ENCODE measurements at places on chromosomes 13 and 19.

GRCh38 chr13:92573467-92574057 is 653.0 kb upstream of the GPC6 start:
- DNase-seq: no peak

DNA sequence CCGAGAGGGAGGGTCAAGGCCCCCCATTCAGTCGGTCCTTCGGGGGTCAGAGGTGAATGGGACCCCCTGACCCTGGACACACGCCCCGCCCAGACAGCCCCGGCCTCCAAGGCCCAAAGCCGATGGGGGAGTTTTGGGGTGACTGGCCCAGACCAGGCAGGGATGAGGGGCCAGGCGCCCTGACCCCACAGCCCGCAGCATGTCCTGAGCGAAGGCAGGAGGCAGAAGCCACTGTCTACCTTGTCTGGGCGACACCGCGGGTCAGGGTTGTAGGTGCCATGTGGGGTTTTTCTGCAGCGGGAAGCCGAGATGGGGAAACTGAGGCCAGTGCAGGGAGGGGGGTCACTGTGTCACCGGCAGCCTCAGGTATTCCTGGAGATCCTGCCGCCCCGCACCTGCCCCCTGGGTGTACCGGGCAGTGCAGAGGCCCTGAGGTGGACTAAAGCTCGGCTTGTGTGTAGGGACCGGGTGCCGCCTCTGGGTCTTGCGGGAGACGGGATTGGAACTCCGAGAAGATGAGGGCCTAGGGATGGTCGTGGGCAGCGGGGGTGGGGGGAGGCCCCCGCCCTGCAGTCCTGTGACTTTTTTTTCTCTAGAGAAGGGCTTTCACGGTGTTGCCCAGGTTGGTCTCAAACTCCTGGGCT is 8.5 kb downstream of the ARID3A start:
- no peak for DNase-seq

GRCh38 chr13:97484301-97484700 is 50.3 kb downstream of the RAP2A start:
- no peak for DNase-seq

- no peak for DNase-seq
These were observed 1251.9 kb upstream of the SLC10A2 start for GRCh38 chr13:104318121-104318520.

DNA sequence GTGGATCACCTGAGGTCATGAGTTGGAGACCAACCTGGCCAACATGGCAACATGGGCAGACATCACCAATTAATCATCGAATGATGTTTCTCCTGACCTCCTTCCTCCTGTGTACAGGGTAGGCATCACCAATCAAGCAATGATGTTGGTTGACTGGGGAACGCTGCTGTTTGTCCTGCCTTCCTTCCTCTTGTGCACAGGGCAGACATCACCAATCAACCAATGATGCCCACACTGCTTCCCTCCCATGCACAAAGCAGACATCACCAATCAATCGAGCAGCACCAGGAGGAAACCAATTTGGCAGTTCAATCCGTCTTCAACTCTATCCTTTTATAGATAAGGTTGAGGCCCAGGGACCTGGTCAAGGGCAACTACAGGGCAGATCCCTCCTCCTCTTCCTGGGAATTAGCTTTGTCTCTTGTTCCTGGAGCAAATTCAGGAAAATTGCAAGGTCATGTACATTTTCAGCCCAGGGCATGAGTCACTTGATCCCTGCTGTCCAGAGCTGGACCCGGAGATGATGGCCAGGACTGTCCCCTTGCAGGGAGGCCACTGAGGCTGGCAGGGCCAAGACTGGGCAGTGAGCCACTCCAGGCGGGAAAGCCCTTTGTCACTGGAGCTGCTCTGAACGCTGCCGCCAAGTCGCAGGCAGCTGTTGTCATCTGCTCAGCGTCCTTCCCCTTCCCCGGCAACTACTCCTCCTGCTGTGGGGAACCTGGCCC is 5.3 kb upstream of the CSNK1G2 start:
- no peak for DNase-seq

- DNase-seq: no peak
These were observed 33.1 kb upstream of the C1QTNF9 start for GRCh38 chr13:24276306-24276705.

DNA sequence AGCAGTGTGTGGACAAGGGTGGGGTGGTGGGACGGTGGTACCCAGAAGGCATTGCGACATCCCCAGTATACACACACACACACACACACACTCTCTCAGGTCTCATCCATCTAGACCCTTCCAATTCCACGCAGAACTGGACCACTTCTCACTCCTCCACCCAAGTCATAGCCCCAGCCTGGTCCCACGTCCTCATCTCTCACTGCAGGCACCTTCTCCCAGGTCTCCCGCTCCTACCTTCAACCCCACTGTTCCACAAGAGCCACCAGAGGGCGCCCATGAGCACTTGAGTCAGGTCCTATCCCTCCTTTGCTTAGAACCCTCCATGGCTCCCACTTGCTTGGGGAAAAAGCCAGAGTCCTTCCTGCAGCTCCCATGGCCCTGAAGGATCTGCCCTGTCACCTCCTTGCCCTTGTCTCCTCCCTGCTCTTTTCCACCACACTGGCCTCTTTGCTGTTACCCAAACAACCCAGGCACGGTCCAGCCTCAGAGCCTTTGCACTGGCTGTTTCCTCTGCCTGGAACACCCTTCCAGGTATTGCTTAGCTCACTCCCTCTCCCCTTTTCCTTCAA is 62.6 kb downstream of the IER2 start:
- DNase-seq: no peak

GRCh38 chr13:24894972-24895300 is 131.0 kb downstream of the RNF17 start:
- DNase-seq: no peak

GRCh38 chr13:111262715-111263114 is 57.7 kb upstream of the TEX29 start:
- no peak for DNase-seq

DNA sequence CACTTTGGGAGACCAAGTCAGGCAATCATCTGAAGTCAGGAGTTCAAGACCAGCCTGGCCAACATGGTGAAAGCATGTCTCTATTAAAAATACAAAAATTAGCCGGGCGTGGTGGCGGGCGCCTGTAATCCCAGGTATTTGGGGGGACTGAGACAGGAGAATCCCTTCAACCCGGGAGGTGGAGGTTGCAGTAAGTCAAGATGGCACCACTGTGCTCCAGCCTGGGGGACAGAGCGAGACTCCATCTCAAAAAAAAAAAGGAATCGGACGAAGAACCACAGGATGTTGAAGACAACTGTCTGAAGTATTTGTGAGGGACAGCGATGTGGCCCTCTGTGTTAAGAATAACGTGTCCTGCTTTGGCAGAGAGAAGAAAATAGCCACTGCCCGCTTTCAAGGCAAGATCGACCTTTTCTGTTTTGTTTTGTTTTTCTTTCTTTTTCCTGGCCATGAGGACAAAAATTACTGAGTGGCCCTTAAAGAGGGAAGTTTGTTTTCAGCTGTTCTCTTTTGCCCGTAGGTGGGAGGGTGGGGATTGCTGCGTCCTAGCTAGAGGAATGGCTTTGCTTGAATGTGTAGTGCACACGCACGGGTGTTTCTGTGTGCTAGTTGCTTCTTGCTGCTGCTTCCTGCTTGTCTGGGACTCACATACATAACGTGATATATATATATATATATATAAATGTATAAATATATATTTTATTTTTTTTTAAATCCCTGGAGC is 6.2 kb upstream of the PRKCG start:
- no peak for DNase-seq

GRCh38 chr19:46225558-46226004 is 4.0 kb upstream of the IGFL1 start:
- DNase-seq: no peak

DNA sequence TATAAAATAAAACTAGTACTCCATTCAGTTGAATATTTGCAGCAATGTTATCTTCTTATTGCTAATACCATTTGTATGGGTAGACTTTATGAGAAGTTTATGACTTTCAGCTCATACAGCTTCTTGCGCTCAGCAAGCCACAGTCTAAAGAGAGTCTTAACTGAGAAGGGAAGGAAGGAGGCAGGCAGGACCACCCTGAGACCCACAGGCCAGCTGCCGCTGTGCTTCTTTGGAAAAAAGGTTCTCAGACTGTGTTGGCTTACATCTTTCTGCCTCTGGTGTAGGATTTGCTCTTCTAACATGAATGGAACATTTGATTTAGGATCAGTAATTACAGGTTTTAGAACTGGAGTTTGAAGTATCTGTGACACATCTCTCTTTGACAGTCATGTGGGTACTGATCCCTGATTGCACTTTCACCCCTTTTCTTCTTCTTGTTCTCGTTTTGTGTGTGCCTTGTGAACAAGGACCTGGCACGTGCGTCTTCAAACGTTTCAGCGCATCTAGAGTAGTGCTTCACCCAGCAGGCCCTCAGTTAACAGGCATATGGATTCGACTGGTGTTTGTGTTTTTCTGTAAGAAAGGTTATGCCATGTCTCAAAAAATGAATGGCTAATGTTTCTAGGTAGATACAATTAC is 7.1 kb upstream of the GPR18 start:
- no peak for DNase-seq

GRCh38 chr19:38912600-38913514 is 871 bp upstream of the CCER2 start:
- DNase-seq: no peak

DNA sequence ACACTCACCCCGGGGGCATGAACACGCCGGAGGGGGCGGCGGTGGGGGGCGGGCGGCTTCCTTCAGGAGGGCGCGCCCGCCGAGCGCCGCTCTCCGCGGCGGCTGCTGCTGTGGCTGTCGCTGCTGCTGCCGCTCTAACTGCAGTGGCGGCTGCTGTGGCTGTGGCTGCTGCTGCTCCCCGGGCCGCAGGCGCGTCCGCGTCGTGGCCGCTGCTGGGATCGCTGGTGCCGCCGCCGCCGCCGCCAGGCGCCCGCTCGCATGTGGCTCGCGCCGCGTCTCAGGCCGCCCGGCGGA is at the start of gene BBC3:
Gene BBC3 (minus strand): TSS at position 279 of the 294 bp plus-strand sequence. CDS start 2,768 bp downstream, outside the sequence.
- no peak for DNase-seq

DNA sequence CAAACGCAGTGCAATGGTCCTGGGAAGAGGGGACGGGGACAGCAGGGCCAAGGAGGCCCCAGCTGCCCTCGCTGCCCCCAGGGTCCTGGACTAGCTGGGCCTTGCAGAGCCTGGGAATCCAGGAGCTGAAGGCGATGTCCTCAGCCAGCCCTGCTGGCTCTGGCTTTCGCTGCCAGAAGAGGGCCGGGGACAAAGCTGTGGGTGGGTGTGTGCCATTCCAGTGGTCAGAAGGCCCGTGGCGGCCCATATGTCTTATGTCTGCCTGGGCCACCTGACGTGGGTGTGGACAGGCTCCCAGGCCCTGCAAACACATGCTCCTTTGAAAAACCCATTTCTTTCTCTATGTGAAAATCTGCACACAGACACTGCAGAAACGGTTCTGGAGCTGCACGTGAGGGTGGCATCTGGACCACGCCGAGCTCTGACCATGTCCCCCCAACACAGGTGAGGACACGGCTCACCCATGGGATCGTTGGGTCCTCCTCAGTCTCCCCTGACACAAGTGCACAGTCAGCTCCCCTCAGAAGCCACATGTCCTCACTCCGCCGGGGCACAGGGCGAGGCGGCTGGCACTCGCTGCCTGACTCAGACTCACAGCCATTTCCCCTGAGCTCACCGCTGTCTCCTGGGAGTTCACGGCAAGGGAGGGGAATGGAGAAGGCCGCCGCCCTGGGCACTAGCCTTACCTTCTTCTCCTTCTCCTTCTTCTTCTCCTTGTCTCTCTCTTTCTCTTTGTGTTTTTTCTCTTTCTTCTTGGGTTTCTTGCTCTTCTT is 16.9 kb downstream of the IZUMO4 start:
- DNase-seq: peak; percentile 48

- DNase-seq: no peak
These were observed 661.6 kb upstream of the KLHL1 start for GRCh38 chr13:70769817-70770216.

GRCh38 chr13:73943965-73944233 is 190.3 kb downstream of the KLF12 start:
- no peak for DNase-seq

DNA sequence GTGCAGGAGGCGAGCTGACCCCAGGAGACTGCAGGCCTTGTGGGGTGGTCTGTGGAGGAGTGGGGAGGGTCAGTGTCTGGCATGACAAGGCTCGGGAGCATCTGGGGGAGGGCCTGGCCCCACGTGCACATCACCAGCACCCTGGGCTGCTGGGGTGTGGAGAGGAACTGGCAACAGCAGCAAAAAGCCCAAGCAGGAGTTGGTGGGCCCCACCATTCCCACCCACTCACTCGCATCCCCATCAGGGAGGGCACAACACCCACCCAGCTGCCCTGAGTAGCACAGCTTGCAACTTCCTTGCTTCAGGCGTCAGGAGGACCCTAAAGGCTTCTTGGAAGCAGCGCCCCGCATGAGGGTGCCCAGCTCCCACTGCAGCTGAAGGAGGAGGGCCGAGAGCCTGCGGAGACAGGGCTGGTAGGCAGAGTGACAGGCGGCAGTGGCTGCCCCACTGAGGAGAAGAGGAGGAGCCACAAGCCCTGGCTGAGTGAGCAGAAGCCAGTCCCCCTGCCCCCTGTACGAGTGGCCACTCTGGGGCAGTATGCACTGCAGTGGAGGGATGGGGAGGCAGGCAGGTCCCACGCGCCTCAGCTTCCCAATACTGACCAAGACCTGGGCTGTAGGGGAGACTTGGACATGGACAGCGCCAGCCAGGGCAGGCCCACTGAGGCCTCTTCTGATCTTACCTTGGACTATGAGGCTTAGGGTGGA is 26.5 kb downstream of the ELL start:
- DNase-seq: no peak

DNA sequence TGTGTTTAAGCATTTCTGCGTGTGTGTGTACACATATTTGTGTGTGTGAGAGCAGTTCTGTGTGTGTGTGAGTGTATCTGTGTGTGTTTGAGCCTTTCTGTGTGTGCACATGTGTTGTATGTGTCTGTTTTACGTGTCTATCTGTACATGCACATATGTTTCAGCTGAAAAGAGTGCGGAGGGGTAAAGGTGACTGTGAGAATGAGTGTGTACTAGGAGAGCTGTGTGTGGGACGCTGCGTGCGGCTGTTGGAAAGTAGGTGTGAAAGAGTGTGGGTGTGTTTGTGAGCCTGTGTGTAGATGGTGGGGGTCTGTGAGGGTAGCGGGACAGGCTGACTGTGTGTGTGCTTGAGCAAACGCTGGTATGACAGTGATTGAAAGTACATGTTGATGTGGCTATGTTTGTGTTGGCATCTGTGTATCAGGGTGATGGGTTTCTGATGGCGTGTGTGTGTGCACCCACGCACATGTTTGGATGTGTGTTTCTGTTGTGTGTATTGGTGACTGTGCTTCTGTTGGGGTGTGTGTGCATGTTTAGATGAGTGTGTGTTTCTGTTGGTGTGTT is 7.5 kb upstream of the TPM4 start:
- no peak for DNase-seq
